ENCODE measurements at places on chromosomes 12 and 14.

DNA sequence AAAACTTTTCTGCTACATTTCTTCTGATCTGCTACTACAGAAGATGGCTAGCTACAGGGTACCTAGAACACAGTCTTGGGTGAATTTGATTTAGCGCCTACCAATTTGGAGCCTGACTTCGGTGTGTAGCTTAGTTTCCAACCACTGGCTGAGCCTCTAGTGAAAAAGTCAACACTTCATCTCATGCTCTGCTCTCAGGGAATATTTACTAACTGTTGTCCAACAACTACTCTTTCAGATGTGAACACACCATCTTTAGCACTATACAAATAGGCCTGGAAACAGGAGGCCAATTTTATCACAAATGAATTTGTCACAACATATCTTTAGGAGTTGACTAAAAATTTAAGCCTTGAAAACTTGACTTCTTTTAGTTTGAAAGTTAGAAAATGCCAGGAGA lies 167.9 kb downstream of the NELL2 start:
- DNase-seq, result no peak

DNA sequence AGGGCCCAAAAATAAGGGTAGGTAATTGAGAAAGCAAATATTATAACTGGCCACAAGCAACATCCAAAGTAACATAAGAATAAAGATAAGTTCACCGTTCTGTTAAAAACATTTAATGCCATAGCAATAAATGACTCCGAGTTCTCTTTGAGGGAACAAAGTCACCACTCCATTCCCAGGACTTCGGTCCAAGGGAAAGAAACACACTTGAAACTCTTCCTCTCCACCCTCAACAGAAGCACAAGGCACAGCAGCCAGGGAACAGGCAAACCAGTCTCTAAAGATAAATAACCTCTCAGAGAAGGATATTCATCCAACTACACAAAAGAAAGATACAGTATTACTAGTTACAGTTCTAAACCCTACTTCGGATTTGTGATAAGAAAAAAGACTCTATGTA lies 2.5 kb downstream of the SETD3 start:
- DNase-seq, result no peak

- DNase-seq, result no peak
Observed at GRCh38 chr12:14681190-14681589, 15.2 kb downstream of the GUCY2C start.

DNA sequence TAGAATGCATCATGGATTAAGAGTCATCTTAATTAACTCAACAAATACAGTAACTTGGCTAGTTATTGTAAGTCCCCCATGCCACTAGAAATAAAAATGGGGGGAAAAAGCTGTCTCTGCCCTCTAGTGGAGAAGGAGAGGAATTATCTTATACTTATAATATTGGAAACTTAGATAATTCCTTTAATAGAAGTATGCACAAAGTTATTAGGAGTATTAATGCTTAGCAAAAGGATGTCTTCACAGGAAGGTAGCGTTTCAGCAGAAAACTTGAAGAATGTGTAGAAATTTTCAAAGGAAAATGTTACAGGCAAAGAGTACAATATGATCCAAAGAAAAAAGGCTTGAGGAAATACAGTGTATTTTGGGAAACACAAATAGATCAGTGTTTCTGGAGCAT lies 19.8 kb downstream of the OR5AU1 start:
- DNase-seq, result no peak

DNA sequence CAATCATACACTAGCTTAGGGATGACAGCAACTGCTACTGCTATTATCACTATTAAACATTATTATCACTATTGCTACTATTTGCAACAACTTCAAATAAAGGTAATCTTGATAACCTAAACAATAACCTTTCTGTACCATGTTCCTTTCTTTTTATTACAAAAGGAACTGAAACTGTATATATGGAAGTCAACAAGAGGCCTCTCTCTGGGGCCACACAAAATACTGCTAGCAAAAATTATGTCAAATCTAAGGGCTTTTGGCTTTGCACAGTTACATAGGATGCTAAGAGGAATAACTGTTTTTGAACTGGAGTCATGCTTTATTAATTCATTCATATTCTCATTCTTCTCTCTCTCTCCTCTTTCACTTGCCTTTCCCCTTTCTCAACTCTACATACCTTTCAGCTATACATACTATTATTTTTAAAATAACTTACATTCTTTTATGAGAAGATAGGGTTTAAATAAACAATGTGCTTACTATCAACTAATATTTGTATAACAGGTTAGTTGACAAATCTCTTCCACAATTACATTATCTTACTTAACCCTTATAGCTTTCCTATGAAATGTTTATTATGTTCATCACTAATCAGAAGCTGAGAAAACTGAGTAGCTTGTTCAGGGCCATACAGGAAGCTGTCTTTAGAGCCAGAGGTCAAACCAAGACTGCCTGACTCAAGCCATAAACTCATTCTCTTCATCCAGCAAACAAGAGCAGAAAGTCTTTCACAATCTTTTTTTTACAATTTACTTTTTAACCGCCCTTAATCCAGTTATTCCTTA lies 25.7 kb downstream of the SPTSSA start:
- DNase-seq, result no peak

DNA sequence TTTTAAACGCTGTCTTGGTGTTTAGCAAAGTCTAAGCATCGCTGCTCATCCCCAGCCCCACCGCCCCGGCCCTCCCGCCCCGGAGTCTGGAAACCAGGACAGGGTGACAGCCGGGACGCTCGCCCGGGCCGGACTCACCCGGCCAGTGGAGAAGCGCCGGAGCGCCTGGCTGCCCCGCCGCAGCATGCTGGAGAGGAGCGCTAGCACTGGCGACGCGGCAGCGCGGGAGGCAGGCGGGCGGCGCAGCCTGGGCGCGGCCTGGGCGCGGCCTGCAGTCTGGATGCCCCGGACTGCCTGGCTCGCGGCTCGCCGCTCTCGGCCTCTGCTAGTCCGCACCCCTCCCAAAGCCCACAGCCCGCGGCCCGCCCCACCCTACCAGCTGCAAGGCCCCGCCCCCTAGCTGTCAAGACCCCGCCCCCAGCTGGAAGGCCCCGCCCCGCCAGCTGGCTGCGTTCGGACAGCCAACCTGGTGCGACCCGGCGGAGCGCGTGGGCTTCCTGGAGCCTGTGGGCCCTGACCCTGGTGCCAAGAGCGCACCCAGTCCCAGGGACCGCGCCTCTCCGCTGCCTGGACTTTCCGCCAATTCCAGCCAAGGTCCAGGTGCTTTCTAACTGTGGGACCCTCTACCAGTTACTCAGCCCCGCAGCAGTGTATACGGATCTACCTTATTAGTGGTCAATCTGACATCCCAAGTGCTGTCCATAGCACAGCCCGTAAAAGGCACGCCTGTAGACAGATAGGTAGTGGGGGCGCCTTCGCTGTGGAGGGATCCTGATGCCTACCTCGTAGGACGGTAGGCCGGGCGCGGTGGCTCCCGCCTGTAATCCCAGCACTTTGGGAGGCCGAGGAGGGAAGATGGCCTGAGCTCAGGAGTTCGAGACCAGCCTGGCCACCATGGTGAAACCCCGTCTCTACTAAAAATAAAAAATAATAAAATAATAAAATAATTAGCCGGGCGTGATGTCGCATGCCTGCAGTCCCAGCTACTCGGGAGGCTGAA lies at the start of gene ALDH1L2:
Gene ALDH1L2, minus strand, starts transcription at position 208 of the 1,000 bp plus-strand sequence. Its CDS starts 22 bp downstream, at position 186.
- DNase-seq, result peak; percentile 19

- DNase-seq, result no peak
Observed at GRCh38 chr14:82411298-82411697, 877.6 kb upstream of the SEL1L start.

DNA sequence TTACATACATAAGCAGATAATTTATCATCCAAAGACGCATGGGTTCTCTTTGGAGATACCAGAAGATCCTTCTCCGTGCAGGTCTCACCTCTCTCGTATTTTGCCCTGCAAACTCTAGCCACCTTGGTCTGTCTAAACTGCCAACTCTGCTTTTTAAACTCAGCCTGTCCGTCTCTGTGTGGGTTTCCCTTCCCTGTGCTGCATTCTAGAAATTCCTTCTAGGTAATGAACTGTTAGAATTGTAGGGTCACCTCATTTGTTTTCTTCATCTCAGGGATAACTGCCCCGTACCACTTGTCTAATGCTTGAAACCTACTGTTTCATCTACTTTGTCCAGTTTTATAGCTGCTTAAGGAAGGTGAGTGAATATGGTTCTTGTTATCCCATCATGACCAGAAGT lies 45.4 kb upstream of the CCDC196 start:
- no peak for DNase-seq

DNA sequence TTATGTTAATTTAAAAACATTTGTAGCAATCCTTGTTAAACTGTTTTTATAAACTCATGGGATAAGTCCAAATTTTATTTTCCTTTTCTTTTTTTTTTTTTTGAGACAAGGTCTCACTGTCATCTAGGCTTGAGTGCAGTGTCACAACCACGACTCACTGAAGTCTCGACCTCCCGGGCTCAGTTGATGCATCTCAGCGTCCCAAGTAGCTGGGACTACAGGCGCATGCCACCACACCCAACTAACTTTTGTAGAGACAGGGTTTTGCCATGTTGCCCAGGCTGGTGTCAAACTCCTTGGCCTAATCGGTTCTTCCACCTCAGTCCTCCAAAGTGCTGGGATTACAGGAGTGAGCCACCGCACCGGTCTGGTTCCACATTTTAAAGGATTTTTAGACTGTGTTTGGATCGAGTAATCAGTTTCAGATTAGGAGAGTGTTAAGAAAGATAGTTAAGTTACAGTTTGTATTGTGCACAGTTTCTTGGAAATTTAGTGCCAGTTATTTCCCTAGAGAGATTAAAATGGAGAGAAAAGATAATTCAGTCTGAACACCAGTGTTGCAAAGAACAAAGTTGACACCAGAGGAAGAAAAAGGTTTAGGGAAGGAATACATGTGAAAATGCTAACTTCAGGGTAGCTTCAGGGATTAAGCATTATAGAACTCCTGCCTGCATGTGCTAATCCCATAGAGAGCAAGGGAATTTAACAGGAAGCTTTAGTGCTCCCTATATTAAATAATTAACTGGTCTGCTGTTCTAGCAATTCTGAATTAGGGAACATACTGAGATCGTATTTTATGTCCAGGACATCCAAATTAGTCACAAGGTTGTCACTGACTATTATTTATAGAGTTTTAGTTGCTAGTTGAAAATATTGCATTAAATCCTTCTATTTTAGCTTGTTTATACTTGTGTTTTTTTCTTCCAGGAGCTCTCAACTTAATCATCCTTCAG lies 10.1 kb downstream of the RAP1B start:
- no peak for DNase-seq

GRCh38 chr14:100129161-100129589 lies 30.3 kb downstream of the DEGS2 start:
- no peak for DNase-seq

GRCh38 chr14:40347675-40348074 lies 915.4 kb upstream of the FBXO33 start:
- DNase-seq, result no peak

GRCh38 chr14:95180966-95181741 lies 23.8 kb upstream of the DICER1 start:
- DNase-seq, result no peak

- no peak for DNase-seq
Observed at GRCh38 chr12:4161718-4162117, 111.8 kb upstream of the CCND2 start.

GRCh38 chr14:105987563-105987962 lies 461.2 kb downstream of the TMEM121 start:
- no peak for DNase-seq

- DNase-seq, result peak; percentile 9
Observed at GRCh38 chr12:21881965-21882364, 59.3 kb downstream of the ABCC9 start.

DNA sequence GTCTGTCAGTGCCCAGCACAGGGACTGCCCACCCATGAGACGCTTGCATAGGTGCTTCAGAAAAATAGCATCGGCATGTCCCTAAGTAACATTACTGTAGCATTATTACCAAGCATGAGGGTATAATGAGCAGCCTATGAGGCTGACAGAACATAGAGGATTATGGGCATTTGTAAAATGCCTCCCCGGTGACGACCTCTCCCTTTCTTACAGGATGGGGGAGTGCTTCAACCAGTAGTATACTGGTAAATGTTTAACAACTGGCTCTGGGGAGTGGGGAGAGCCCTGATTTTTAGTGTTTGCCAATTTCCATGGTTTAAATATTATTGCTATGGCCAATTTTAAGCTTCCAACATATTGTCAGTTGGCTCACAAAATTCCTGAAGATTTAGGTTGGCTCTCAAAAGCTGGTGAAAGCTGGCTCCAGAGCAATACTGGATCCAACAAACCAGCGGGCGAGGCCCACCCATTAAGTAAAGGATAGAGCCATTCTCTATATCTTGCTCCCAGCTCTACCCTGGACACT lies 104.5 kb downstream of the ETNK1 start:
- DNase-seq, result no peak

- no peak for DNase-seq
Observed at GRCh38 chr12:40065636-40066035, 40.2 kb downstream of the SLC2A13 start.

DNA sequence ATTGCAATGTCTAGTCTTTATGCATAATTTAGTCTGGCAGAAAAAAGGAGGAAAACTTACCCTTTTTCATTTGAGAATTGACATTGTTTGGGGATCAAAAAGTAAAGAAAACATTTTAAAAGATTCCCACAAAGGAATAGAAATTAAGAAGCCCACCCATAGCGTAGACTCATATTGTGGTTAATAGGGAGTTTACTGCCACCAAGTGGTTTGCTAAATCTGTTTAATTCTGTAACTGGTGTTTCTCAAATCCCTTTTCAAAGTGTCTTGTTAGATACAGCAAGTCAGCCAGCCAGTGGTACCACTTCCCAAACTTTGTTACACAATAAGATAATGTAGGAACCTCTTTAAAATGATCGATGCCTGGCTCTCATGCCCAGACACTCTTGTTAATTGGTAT lies 180.3 kb downstream of the IPO8 start:
- no peak for DNase-seq

GRCh38 chr14:33250963-33251362 lies 312.3 kb downstream of the NPAS3 start:
- no peak for DNase-seq

- DNase-seq, result no peak
Observed at GRCh38 chr14:51774209-51774608, 86.2 kb upstream of the GNG2 start.

- no peak for DNase-seq
Observed at GRCh38 chr14:78863143-78863542, 693.0 kb downstream of the NRXN3 start.
